MV-4-11 (cell line): ENCODE measurements at places on chromosomes 13 and 19.

GRCh38 chr13:20672772-20673171 is 30.7 kb upstream of the IL17D start:
- DNase-seq: peak; percentile 32

DNA sequence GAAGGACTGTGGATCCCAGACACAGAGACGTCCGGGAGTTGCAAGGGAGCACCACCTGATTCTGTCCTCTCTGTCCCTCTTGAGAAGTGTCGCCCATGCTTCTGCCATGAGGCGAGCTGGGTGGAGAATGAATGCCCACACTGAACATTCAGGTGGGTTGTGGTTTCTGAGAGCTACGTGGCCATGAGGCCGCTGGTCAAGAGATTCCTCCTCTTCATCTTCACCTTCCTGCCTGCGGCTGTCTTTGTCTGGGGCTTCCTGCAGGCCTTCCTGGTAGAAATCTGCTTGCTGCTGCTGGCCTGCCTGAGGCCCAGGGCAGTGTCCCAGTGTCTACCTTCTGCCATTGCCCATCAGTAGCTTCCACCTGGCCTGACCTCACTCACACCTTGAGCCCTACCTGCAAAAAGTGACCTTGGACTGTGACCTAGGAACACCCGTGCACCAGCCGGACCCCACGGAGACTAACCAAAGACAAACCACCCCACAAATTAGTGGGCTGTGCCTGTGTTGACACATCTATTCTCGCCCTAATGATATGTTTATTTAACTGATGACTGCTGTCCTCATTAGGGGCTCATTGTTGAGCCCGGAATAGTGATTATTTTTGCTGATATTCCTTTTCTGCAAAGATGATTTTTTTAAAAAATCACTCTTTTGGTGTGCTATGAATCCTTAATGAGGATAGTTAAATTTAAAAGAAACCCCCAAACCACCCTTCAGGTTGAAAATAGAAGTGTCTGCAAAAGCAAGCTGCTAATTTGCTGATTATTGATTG is 38.7 kb upstream of the ZNF536 start:
- no peak for DNase-seq

- DNase-seq: no peak
These were observed 1268.7 kb upstream of the PCDH20 start for GRCh38 chr13:62684359-62684758.

- no peak for DNase-seq
These were observed 683.8 kb upstream of the ATXN8OS start for GRCh38 chr13:69423844-69424243.

GRCh38 chr13:112670864-112671263 is 19.0 kb upstream of the ATP11A start:
- DNase-seq: no peak

DNA sequence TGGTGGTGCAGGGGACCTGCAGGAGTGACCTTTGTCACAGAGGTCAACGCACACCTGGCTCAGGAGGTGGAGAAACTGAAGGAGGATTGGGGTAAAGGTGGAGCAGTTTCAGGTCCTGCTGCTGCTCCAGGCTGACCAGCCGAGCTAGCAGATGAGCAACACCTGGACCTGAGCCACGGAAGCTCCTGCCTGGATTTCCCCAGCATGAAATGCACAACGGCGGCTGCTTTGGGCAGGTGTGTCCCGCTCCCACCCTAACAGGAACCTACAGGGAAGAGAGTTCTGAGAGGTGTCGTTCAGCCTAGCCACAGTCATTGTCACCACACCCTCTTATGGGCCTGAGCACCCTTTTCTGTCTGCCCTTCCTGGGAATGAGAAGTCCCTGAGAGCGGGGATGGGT is 15.7 kb upstream of the CD177 start:
- no peak for DNase-seq

DNA sequence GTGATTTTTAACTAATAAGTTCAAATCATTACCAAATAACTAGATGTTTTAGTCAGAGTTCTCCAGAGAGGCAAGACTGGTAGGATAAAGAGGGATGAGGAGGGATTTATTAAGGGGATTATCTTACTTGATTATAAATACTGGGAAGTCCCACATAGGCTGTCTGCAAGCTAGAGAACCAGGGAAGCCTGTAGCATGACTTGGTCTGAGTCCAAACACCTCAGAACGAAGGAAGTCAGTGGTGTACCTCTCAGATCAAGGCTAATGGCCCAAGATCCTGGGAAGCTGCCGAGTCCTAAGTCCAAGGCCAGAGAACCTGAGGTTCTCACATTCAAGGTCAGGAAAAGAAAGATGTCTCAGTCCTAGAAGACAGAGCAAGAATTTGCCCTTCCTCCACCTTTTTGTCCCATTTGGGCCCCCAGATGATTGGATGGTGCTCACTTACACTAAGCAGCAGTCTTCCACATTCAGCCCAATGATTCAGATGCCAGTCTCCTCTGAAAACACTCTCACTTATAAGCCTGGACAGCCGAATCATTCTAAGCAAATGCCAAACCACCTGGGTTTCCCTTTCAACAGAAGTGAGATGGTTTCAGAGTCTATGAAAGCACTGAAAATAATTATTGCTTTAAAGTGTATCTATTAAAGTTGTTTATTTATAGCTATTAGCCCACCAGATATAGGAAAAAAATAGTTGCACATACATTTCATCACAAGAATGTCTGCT is 1599.2 kb downstream of the OLFM4 start:
- DNase-seq: no peak

DNA sequence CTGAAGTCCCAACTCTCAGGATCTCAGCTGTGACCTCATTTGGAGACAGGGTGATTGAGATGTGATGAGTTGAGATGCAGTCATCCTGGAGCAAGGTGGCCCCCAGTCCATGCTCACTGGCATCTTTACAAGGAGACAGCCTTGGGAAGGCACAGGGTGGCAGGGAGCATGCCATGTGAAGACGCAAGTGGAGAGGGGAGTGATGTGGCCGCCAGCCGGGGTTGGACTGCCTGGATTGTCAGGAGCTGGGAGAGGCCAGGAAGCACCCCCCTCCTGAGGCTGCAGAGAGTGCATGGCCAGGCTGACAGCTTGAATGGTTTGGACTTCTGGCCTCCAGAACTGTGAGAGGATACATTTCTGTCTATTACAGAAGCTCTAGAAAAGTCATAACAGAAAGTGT is 194.4 kb downstream of the UQCRFS1 start:
- DNase-seq: no peak

- no peak for DNase-seq
These were observed 240.0 kb upstream of the PRR20A start for GRCh38 chr13:56900549-56901279.

- DNase-seq: no peak
These were observed 21.2 kb upstream of the PCDH8 start for GRCh38 chr13:52869621-52870020.

DNA sequence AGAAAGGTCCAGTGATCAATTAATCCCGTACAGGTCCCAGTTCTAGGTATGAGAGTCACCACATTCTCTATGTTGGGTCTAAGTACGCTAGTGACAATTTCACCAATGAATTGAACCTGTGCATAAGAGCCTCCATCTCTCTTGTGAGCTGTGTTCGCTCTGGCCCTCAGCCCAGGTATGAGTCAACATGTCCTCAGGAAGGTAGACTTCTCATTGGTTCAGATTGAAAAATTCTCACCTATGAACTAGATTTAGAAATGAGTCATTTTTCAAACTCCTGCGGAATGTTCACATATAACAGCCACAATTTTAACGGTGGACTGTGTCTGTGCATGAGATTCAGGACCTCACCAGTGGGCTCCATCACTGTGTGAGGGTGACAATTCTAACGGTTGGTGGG is 12.7 kb upstream of the ZNF43 start:
- DNase-seq: no peak

DNA sequence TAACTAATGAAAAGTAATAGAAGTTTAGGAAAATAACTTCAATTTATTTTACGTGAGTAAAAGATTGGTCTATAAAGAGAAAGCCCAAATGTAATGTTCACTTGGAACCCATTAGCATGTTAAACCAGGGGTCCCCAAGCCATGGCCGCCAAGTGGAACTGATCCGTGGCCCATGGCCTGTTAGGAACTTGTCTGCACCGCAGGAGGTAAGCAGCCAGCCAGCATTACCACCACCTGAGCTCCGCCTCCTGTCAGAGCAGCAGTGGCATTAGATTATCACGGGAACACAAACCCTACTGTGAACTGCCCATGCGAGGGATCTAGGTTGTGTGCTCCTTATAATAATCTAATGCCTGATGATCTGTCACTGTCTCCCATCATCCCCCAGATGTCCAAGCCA is 818.7 kb upstream of the GPC6 start:
- DNase-seq: no peak

- no peak for DNase-seq
These were observed 270.0 kb upstream of the PCDH20 start for GRCh38 chr13:61685682-61686012.

- DNase-seq: no peak
These were observed 5.5 kb upstream of the CCER2 start for GRCh38 chr19:38917516-38917915.

DNA sequence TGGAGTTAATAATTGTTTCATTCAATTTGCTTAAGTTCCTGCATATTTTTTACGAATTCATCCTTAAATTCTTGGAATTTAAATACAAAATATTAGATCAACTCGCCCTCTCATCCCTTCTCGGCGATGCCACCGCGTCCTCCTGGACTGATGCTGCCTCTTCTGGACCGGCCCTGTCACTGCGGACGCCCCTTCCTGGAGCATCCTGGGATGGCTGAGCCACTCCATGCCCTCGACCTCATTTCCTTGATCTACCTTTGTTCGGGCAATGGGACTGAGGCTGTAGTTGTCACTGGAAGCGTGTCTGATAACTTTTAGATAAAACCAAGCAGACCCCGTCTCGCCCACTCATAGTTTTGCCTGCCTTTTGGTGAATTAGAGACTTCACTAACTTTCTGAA is 283.7 kb downstream of the TEX29 start:
- no peak for DNase-seq

DNA sequence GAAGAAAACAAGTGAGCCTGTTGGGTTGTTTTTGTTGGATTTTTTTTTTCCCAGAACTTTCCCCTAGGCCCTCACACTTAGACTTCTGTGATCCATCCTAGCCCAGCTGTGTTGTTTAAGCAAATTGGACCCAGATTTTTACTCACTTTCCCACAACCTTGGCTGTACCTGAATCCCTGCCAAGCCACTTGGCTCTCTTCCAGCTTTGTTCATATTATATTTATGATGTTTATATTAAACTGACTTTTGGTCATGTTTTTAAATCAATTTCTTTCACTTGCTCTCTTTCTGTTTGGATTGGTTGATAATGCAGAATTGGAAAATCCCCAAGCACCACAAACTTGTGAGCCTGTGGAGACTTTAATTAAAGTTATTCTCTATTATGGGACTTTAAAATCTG is 16.6 kb downstream of the OLFM4 start:
- no peak for DNase-seq

DNA sequence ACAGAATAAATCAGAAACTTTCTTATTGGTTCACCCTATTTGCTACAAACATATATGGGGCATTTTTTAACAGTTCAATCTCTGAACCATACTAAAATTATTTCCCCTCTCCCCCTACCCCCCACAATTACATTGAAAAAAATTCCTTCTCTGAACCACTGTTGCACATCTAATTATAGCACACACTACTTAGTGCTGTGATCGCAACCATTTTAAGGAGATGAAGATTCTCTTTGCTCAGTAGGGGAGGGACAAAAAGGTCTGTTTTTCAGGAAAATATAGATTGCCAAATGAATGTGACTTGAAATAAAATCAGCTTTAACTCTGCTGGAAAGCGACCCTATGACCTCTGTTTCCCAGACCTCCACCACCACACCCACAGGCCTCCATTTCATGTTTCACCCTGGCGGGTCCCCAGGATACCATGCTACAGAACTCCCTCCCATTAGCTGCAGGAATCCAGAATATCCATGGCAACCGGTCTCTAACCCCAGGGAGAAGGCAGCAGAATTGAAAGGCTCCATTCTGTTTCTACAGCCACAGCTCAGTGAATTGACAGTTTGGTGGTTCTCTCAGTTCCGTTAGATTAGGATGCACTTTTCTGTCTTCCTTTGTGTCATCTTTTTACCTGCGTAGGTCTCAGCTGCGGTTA is 286.3 kb downstream of the TBC1D4 start:
- DNase-seq: no peak

GRCh38 chr13:23639674-23640073 is 69.5 kb downstream of the TNFRSF19 start:
- DNase-seq: no peak
